ENCODE measurements at places on chromosomes 6 and 20. TPM values are rescaled to one million over a fixed set of nuclear protein-coding genes. Genes with fewer than 3 reads are reported as not detected.

DNA sequence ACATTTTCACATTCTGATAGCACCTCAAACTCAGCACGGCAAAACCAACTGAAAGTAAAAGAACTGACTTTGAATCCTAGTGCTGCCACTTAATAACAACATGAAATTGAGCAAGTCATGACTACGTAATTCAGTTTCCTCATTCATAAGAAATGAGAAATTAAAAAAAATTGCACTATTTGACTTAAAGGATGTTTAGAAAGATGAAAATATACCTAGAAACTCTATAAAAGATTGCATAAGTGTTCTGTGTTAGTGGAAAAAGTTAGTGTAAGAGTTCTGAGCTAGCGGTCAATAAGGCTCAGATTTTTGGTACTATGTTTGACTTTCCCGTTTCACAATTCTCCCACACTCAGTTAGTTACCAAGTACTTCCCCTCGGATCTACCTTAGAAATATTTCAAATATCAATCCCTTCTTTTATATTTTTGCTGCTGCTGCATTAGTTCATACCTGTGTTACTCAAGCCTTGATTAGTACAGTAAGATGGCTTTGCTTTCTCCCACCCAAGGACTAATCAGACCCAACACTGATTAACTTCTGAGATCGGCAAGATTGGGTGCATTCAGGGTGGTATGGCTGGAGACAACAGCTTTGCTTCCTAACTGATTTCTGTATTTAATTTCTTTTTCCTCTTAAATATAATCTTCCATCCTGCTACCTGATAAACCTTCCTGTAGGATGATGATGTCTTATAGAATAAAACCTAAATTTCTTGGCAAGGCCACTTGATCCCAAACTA, 25.9 kb downstream of the ECHDC1 start:
- no peak for DNase-seq

GRCh38 chr20:58175836-58176235, 52.6 kb downstream of the ANKRD60 start:
- DNase-seq = peak; percentile 40

GRCh38 chr6:170247178-170247701, 43.6 kb downstream of the DLL1 start:
- no peak for DNase-seq

GRCh38 chr6:155909710-155910109, 454.1 kb upstream of the NOX3 start:
- DNase-seq = no peak

The CHRNA4 gene
- 1.5 TPM for total RNA-seq

DNA sequence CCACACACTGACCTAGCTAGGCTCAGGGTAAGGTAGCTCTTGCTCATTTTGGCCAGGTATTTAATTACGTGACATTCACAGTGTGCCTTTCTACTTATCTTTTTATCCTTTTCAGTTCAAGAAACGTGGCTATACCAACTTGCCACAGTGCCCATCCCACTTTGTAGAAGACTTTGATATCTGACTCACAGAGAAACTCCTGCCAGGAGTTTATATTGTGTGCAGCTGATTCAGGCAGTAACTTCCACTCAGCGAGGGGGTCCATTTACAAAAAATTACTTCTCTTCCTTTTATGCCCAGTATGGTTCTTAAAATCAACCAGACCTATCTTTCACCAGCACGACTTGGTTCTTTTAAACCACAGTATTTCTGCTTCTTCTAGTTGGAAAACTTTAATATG, 75.6 kb downstream of the PRL start:
- no peak for DNase-seq

- no peak for DNase-seq
These were observed 20.4 kb upstream of the EFHC1 start for GRCh38 chr6:52399511-52400312.

DNA sequence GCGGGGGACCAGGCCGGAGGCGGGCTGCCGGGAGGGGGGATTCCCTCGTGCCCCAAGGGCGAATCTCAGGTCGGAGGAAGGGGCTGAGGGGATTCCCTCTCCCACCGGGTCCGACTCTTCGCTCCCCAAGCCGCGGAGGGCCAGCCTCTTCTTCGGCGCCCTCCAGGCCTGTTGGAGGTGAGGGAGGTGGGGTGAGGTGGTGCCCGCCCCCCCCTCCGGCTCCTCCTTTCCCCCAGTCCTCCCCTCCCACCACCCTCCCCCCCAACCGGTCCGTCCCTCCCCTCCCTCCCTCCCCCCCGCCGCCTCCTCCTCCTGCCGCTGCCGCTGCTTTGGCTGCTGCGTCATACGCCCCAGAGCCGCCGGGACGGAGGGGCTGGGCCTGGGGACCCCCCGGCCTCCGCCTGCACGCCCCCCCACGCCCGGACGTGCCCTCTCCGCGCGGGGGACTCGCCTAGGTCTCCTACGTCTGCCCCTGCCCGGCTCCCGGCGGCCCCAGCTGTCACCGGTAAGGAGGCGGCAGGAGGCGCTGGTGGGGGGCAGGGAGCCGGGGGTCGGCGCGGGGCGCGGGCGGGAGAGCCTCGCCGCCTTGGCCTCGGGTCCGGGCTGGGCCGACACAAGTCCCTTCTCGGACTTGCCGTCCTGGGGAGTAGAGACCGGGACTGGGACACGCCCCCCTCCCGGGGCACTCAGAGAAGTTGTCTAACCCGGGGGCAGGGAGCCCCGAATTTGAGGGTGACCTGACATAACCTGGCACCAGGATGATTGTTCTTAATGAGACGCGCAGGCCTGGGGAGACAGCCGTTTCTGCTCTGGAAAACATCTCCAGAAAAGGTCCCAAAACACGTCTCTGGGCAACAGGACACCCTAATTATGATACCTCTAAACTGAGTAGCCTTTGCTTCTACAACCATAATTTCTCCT, at the start of gene PHF1:
Gene PHF1, plus strand, starts transcription at position 304 of the 921 bp plus-strand sequence. CDS start 1,250 bp downstream, outside the sequence.
- DNase-seq = no peak

The ACTL10 gene
- 0.22 TPM for total RNA-seq

- DNase-seq = no peak
These were observed 120.8 kb downstream of the MAP7 start for GRCh38 chr6:136429264-136430065.
